ENCODE measurements at places on chromosomes 2 and 18.

- peak; percentile 70 for DNase-seq
Measured at GRCh38 chr18:34787931-34788532, 77.9 kb downstream of the DTNA start.

GRCh38 chr2:3180082-3180908 is 197.3 kb downstream of the EIPR1 start:
- no peak for DNase-seq

GRCh38 chr2:240888130-240888889 is 7.6 kb downstream of the MAB21L4 start:
- no peak for DNase-seq

DNA sequence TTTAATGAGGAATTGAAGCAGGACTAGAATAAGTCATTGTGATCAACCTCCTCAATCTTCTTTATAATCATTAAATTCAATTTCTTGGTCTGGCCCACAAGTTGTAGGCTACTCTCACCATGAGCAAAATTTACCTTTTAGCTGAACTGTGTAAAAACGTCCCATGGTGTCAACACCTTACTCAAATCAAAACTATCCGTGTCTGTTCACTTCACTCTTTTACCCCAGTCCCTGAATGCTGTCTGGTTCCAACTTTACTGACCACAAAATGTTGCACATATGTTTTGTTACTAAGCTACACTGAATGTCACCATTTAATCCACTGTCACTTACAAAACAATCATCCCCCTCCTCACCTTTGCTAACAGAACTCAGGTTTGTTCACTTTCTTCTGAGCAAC is 951.6 kb upstream of the SLC39A10 start:
- DNase-seq = no peak

DNA sequence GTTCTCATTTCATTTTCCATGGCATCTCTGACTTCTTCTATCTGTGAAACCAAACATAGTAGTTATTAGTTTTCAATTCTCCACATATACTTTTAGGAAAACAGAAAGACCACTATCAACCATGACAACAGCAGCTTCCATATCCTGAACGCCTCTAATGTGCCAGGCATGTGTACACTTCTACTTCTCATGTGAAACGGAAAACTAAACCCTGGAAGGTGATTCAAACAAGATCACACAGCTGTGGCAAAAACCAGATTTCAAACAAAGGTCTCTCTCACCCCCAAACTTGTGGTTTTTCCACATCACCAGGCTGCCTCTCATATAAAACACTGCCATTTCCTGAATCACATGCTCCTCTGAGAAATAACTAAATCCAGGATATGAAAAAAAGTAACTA is 41.8 kb downstream of the PTCD3 start:
- no peak for DNase-seq

DNA sequence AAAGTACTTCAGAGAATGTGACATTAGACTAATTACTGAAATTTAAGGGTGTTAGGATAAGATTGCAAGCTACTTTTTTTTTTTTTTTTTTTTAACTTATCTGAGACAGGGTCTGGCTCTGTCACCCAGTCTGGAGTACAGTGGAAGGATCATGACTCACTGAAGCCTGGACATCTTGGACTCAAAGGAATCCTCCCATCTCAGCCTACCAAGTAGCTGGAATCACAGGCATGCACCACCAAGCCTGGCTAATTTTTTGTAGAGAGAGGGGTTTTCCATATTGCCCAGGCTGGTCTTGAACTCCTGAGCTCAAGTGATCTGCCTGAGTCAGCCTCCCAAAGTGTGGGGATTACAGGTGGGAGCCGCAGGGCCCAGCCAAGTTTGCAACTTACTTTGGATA is 1246.0 kb upstream of the ZEB2 start:
- DNase-seq = no peak

- no peak for DNase-seq
Measured at GRCh38 chr2:27216416-27217137, 592 bp upstream of the CAD start.

GRCh38 chr2:237694415-237695194 is 67.2 kb downstream of the LRRFIP1 start:
- DNase-seq = no peak

DNA sequence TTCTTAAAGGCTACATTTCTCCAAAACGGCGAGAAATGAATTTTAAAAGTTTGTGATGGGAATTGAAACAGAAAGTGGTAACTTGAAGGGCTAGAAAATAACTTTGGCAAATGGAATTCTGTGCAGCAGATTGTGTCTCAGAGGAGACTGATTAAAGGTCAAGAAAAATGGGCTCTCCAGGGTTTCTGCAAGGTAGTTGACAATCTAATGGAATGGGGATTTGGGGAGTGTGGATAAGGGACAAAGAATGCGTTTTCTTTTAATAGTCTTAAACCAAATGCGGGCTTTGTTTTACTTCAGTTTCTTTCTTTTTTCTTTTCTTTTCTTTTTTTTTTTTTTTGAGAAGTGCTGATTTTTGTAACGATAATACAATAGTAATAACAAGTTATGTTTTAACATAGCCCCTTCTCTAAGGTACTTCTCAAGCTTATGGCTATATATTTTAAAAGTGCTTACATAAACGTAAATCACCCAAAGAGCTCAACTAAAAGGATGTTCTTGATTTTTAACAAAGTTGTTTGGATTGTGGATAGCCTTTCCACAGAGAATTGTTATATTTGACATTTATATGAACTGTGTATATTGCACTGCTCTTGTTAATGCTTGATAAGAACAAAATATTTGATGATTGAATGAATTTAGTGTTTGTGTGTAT is 36.6 kb downstream of the CAMKMT start:
- DNase-seq = no peak

DNA sequence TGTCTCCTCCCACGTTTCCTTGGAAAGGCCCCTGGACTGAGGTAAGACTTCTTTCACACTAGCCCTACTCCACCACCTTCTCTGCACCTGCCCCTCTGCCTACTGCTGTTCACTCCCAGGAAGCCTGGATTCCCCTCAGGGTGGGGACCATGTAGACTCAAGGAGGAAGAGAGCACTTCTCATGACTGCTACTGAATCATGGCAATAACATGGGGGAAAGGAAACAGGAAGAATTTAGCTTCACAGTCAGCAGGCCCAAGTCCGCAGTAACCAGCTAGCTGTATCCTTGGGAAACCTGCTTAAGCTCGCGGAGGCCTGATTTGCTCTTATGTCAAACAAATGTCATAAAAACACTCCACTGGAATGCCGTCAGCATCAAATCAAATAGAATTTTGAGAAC is 126.2 kb upstream of the CAPN13 start:
- DNase-seq = no peak

DNA sequence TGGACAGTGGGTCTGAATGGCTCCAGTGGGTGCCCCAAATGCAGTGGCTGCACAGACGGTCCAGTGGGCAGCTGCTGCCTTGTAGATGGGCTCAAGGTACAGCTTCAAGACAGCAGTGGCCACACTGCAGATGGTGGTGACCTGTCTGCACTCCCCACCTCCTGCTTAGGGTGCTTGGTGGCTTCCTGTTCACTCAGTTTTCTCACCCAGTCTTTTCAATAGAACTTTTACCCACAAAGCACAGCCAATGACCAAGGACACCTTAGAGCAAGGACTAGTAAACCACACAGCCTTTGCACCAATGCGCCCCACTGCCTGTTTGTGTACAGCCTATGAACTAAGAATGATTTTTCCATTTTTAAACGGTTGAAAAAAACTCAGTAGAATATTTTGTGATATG is 34.9 kb downstream of the MEX3C start:
- DNase-seq = no peak

DNA sequence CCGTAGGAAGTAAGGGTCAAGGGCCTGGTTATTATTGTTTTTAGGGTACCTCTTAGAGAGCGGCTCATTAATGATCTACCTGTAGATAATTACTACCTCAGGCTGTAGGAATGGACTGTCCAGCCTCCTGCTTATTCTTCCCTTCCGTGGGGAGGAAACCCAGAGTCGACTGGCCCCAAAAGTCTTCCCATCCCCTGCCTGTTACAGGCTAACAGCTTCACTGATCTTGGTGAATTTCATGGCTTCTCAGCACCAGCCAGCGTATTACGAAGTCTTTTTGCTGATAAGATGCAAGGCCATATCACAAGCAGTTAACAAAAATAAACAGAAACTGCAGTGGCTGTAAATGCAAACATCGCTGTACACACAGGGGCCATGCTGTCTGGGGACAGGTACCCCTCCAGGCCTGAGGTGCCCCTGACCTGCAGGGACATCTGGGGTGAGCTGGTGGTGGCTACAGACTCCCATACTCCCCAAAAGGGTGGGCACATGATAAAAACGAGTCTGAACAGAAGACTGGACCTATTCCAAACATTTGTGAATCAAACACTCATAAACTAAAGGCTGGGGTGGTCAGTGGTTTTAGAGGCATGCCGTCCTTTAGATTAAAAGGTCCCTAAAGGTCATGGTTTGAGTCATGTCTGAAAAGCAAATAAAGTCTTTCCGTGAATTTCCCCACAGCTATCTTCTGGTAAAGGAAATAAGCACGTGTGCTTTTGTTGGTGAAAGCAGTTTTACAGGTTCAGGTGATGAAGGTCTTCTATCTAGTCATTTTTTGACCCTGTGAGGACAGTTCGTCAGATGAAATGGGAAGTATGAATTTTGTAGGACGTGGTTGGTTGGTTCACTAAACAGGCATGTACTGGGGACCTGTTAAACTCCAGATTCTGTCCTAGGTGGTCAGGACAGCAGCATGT is 36.7 kb downstream of the TTC39C start:
- DNase-seq = no peak

GRCh38 chr2:26034637-26034992 is 731 bp downstream of the RAB10 start:
- DNase-seq = peak; percentile 71

- DNase-seq = no peak
Measured at GRCh38 chr2:29390136-29390535, 274.9 kb downstream of the CLIP4 start.

- DNase-seq = no peak
Measured at GRCh38 chr2:132503701-132504100, 87.1 kb downstream of the GPR39 start.

GRCh38 chr2:237791977-237792727 is 6.4 kb upstream of the RBM44 start:
- no peak for DNase-seq

- no peak for DNase-seq
Measured at GRCh38 chr2:219944866-219945265, 317.4 kb downstream of the SLC4A3 start.

DNA sequence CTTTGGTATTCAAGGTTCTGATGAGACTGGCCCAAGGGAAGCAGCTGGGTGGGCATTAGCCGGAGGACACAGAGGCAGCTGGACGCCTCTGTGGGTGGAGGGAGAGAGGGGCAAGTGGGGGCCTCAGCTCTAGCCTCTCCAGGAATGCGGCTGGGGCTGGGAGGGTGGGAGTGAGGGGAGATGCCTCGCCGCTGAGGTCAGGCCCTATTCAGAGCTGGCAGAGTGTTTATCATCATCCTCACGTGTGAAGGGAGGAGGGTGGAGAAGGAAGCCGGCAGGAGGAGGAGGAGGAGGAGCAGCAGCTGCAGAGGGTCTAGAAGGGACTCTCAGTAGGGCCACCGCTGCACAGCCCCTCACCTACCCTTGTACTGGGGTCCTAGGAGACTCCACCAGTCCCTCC is 43.1 kb downstream of the TNS1 start:
- no peak for DNase-seq

GRCh38 chr2:128772671-128773070 is 454.0 kb upstream of the HS6ST1 start:
- no peak for DNase-seq

DNA sequence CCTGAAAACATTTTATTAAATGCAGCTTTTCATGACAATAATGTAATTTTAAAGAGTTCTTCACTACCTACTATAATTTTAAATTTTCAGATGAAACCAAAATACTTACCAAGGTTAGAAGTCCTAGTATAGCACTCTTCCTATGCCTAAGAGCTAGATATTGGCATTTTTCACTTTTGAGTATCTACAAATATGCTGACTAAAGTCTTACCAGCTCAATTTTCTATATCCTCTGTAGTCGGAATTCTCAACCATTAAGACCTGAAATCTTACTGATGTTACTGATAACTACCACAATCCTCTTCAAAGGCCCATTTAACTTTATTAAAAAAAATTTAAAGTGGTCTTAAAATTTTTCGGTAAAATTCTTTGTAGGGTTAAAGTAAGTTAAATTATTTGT is 32.0 kb downstream of the PREPL start:
- DNase-seq = no peak

DNA sequence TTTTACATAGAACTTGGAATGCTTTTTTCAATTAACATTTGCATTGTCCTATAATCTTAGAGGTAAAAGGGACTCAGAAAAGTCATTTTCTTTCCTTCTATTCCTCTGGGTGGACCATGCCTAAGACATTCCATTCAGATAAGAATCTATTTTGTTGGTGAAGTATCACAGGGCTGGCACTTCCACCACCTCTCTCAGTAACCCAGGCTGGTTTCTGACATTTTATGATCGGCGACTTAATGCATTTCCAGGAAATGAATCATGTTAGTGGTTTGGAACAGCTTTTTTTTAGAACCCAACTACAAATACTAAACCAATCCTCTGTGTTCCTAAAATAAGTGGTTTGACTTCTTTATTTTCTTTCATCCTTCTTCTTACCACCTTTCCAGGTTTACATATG is 27.0 kb downstream of the GAD1 start:
- no peak for DNase-seq

GRCh38 chr18:75271952-75272351 is 61.4 kb downstream of the TSHZ1 start:
- no peak for DNase-seq

GRCh38 chr18:23142251-23142929 is 7.1 kb downstream of the CABLES1 start:
- DNase-seq = no peak

DNA sequence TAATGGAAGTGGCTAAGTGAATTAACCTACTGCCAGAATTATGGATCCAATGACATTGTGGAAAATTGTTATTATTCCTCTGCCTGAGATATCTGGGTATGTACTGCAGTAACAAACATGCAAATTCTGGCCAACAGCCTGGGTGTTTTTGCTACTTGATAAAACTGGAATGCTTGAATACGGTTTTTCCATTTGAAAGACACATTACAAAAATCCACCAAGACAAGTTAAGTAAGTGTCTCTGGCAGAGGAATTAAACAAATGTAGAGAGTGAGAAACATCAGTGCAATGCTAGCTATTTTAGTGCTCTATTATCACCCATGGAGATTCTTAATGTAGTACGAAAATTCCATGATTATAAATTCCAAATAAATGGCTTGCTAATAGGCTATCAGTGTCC is 312.4 kb upstream of the MEIS1 start:
- DNase-seq = peak; percentile 5

DNA sequence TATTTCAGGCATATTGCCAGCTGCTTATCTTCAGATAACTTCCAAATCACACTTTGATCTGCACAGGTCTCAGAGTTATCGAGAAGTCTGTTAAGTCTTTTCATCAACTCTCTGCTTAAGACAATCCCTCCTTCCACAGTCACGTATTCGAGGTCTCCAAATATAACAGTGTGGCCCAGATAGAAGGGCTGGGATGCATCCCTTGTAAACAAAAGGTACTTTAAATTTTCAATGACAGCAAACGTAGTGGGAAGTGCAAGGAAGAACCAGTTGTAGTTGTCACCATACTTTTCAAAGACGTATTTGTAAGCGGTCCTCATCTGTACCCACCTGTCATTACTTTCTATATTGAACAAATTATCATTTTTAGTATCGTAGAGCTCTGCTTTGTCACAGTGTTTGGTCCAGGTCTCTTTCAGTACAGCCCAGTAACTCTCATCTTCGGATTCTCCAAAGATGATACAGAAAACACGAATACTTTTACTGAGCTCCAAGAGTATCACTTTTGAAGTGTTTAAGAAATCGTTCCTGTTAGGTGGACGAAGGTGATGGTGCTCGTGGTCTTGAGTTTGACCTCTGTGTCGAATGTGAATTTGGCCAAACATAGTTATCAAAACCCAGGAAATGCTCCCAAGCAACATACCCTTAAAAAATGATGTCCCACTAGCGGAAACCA is 445 bp downstream of the C1GALT1C1L start:
- DNase-seq = no peak
